Activated T-helper 1 cell treated with Interleukin-2 at 50 U/mL for 16 hours (primary cell): ENCODE measurements at places on chromosomes 3 and 15.

GRCh38 chr15:81259760-81260298 lies 63.1 kb downstream of the IL16 start:
- DNase-seq: no peak

DNA sequence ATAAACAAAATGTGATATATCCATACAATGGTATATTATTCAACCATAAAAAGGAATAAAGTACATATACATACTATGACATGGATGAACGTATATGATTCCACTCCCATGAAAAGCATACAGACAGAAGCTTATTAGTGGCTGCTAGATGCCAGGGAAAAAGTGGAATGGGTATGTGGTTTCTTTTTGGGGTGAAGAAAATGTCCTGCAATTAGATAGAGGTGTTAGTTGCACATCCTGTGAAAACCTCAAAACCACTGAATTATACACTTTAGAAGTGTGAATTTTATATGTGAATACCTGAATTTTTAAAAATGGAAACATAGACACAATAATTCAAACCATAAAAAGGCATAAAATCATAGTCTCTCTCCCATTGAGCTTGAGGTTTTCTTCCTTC lies 11.2 kb downstream of the DENND6A start:
- no peak for DNase-seq

DNA sequence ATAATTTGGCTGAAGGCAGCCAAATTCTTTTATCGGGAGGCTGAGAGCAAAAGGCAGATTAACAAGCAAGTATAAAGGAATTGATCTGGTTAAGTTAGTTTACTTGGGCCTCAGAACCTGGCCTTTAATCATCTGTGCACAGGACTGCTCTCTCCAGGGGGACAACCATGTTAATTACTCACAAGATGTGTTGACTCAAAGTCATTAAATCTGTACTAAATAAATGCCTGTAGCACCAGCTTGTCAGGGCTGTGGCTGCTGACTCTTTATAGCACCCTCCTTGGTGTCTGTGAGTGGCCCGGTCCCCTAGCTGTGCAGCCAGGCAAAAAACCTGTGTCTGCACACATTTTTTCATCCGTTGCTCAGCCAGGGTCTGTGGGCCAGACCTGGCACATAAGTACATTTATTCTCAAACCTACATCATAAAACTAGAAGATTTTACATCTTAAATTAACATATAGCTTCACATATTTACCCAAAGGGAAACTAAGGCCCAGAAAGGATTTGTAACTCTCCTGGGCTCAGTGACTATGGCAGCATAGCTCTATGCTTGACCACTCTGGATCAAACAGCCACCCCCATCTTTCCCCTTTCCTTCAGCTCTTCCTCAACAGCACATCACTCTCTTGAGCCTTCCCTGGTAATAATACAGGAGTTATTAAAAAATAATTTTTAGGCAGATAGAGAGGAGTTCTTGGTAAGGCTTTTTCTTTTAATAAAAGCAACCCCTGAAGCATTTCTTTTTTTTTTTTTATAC lies 51.4 kb downstream of the NCEH1 start:
- no peak for DNase-seq

DNA sequence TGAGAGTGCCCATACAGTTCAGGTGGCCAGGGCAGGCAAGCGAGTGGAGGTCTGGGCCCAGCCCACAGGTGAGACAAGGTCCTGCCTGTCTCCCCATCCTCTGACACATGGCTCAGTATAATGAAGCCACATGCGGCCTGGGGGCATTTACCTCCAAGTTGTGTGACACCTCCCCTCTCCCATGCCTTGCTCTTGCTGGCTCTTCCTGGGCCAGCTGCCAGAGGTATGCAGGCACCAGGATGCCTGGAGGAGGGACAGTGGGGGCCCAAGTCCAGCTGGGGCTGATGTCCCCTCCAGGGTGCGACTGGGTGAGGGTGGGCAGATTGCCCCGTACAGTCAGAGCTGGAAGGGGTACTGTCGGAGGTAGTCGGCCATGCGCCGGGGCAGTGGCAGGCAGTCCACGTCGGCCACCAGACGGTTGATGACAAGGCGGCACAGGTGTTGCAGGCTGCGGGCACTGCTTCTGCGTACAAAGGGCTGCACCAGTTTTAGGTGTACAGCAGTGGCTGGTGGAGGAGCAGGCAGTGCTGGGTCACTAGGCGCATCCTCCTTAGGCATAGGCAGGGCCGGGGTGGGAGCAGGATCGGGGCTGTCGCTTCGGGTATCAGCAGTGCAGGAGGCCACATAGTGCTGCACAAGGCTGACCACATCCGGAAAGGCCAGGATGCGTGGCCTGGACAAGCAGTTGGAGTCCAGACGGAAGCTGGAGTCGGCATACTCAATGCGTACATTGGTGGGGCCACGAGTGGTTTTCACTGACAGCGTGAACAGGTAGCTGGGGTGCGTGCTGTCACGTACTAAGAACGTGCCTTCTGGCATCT lies 4.1 kb downstream of the CISH start:
- DNase-seq: no peak

GRCh38 chr15:22810853-22811338 lies 24.5 kb downstream of the NIPA1 start:
- DNase-seq: no peak

- DNase-seq: no peak
Observed at GRCh38 chr3:169591159-169591951, 72.2 kb downstream of the MECOM start.

DNA sequence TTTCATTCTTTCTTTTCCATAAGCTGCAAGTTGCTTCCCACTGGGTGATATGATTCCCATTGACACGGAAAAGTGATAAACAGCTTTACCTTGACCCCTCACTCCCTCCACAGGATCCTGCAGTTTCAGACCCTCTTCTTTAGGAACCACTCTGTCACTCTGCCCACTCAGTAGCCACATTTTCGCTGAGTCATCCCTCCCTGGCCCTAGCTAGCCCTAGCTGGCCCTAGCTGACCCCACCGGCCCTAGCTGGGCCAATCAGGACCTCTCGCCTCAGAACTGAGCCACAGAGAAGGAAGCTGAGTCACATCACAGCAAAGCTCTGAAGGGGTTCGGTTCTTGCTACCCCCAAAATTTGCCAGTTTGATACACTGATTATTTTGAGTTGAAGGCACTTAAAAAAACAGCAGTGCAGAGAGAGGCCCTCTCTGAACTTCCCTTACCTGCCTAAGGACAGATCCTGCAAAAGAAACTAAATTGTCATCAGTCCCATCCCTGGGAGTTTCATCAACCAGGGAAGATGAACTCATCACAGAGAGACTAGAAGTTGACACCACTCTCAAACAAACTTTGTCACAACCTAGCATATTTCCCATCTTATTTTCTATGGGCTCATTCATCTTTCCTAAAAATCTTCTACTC lies 233.5 kb upstream of the PROK2 start:
- no peak for DNase-seq
